ENCODE measurements at places on chromosomes 1 and 21.

DNA sequence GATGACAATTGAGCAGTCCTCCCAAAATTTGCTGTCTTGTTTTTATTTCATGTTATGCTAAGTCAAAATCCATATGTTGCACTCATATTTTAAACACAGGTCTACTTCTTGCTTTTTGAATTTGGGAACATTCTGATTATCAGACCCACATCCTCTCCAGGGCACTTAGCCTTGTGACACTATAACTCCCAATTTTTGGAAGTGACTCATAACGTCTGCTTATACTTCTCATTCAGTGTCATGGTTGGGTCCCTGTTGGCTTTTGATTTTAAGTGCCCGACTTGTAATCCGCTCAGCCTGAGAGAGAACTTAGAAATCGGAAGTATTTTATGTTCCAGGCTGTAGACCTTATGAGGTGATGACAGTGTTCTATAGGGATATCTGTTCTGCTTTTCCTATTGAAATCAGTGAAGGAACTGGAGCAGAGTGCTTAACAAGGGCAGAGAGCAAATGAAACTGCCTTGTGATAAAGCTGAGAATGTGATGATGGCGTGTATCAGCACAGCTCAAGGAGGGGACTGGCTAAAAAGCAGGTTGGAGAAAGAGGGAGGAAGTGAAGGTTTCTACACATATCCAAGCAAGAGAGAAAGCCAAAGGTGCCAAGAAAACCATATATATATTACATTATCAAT lies 136.0 kb downstream of the HLX start:
- DNase-seq, result no peak

DNA sequence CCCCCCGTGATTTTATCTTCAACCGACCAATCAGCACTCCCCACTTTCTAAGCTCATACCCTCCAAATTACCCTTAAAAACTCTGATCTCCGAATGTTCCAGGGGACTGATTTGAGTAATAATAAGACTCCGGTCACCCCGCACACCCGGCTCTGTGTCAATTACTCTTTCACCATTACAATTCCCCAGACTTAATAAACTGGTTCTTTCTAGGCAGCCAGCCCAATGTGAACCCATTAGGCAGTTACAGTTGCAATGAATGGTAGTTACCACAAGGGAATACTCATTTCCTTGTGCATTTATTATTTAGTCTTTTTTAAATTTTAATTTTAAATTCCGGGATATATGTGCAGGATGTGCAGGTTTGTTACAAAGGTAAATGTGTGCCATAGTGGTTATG lies 177.9 kb downstream of the HFM1 start:
- no peak for DNase-seq

GRCh38 chr1:223077247-223077833 lies 65.7 kb downstream of the TLR5 start:
- DNase-seq, result no peak

DNA sequence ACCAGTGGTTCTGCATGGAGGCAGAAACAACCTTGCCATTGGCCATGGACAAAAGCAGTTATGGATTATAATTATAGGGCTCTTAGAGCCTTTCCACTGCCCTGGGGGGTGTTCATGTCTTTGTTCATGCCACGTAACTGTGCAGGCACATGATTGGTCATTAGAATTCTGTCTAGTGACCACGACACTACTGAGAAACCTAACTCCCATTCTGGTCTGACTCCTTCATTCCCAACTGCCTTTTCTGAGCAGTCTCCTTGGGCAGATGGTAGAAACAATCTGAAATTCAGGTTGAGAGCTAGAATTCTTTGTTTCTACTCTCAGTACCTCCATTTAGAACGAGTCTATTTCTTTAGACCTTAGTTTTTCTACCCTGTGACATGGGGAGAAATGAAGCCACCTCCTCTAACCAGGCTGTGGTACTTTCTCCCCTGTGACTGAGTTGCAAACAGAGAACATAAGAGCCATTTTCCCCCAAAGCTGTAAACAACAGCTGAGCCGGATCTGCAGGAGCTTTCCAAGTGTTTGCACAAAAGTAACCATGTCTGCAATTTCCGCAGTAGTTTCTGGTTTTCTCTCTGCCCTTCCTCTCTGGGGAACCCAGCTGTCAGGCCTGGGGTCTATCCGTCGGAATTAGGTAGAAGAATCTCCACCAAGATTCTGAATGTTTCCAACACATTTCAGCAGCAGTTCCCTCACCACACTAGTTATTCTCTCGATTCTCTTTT lies 37.7 kb upstream of the IPO9 start:
- no peak for DNase-seq

- no peak for DNase-seq
Measured at GRCh38 chr1:226781937-226782609, 43.0 kb upstream of the ITPKB start.

- DNase-seq, result no peak
Measured at GRCh38 chr1:50667710-50668356, 244.6 kb upstream of the DMRTA2 start.
